ENCODE measurements at places on chromosomes 5 and 9.

GRCh38 chr9:134811673-134812342, 68.8 kb upstream of the FCN2 start:
- DNase-seq, result no peak

- no peak for DNase-seq
Measured at GRCh38 chr5:959581-960531, 48.7 kb upstream of the NKD2 start.

DNA sequence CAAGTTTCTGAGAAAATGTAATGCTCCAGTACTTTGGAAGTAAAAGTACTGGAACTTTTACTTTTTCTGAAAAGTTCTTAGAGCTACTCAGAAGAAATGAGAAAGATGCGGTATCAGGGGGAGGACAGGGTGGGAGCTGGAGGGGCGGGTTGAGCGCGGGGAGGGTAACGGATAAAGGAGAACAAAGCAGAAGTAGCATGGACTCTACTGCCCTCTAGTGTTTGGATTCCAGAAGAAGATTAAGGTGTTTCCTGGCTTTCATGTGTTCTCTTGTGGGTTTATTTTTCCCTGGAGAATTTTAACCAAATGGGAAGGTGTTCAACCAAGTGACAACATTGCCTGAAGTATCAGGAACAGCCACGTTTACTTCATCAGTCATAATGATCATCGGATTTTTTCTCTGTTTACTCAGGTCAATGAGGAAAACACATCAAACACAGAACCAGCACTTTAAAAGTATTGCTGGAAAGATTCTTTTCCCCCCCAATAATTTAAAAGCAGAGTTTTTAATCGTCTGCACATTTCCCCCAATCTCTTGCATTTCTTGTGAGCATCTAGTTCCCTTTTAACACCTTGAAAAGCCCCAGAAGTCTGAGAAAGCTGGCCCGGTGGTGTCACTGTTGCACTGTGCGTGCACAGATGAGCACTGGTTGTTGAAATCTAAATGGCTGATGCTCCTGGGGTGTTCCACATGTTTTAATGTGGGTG, 190.6 kb downstream of the MPDZ start:
- peak; percentile 61 for DNase-seq

- DNase-seq, result no peak
Measured at GRCh38 chr9:110714314-110714713, 45.7 kb downstream of the MUSK start.

GRCh38 chr5:137796279-137796678, 42.1 kb upstream of the HNRNPA0 start:
- DNase-seq, result no peak

Data from hematopoietic multipotent progenitor cell treated with erythropoietin and hydrocortisone succinate and interleukin-3 and kit ligand, for 8 days (in vitro differentiated cells).